CD4-positive, alpha-beta T cell treated with Interleukin-2 at 100 ng/mL for 4 hours (primary cell): ENCODE measurements at places on chromosomes 7 and 10.

- DNase-seq = no peak
Measured at GRCh38 chr10:87054373-87055295, 34.5 kb downstream of the FAM25A start.

DNA sequence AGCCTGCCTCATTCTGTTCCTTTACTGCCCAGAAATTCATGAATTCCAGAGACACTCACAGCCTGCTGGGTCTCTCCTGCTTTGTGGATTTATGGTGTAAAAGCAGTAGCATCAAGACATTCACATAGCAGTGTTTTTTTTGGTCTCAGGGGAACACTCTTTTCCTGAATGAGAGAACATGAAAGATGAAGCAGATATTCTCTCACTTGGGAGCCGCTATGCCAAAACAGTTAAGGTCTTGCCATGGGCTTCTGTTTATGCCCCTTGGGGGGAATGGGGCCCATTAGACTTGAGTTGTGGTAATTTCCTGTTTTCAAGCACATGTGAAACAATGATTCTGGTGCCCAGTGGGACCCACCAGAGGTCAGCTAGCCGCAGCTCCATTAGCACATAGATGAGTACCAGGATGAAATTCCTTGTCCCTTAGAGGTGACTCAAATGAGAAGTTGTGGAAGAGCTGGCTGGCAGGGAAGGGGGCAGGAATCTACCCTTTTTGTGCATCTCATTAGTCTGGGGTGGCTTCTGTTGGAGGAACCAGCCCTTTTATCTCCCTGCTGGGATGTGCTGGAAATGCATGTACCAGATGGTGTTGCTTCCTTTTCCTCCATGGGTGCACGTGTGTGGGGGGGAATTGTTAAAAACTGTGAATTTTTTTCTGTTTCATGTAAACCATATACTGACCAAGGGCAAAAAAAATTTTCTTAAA, 13.3 kb downstream of the BMPER start:
- no peak for DNase-seq

DNA sequence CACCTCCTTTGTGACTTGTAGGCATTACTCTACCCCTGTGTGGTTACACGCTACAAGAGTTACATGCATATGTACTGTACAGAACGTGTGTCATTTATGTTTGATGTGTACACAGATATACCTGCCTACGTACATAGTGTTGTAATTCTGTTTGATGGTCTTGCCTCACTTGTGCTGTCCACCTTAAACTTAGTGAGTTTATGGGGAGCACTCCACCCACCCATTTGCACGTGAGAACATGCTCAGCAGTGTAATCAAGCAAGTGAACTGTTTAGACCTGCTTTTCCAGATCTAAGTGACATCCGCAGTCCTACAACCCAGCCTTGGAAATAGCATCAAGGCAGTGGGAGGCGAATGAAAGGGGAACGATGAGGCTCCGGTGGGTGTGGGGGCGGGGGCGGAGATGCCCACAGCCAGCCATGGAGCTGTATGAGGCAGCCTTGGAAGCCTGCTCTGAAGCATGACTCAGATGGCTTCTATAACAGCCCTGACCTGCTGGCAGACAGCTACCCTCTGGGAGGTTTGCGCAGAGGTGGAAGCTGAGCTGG, 52.1 kb downstream of the SUFU start:
- no peak for DNase-seq

DNA sequence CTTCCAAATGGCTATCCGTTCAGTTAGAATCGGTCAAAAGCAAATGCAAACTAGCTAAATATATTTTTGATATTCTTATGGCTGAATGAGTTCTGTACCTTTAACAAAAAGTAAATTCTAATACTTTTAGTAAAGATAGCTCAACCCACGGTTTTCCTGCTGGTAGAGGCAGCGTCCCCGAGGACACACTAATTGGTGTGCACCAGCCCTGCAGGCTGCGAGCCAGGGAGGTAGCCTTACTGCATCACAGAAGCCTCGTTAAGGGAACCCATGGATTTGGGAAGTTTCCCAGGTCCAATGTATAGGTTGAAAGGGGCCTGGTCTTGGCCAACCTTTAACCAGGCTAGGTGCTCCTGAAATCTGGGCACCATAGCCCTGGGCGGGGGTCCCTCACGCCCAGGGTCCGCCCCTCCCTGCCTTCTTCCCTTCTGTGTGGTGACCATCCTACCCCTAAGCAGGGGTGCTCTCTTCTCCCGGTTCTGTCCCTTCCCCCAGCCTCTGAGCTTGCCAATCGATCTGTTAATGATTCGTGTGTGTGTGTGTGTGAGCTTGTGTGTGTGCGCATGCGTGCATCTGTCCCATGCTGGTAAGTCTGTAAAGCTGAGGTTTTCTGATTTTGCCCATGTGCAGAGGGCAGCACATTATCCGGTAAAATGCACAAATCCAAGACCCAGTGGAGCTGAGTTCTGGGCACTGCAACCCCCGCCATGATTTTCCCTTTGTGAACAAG, 191.7 kb downstream of the TCERG1L start:
- no peak for DNase-seq

DNA sequence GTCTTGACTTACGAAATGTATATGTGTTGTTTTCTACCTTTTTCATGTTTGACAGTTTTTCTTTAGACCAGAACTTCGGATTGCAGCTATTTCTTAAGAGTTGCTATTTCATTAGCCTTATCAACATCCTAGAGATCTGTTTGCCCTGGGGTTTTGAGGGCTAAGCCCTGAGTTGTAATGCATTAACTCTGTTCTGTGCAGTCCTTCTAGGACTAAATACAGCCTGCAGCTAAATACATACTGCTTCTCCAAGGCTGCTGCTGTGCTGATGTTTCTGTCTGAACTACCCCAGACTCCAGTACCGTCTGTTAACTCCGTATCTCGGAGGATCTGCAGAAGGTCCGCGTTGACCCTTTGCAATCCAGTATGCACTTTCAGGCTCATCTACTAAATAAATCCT, 26.5 kb downstream of the KIAA1217 start:
- no peak for DNase-seq

DNA sequence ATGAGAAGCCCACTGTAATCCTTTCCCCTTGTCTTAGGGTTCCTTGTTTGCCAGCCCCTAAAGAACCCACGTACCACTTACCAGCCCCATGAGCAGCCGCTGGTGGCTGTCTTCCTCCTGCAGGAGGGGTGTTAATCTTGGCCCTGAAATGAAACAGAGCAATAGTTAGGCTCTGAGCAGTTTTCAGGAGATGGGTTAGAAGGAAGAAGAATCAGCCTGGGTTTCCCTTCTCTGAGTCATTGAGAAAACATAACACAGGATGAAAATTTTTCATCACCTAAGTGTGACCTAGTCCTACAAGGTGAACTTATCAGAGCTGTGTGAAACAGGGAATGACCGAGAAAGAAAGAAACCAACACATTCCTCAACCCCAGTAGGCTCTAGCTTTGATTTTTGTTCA, 90.0 kb downstream of the GSAP start:
- no peak for DNase-seq

GRCh38 chr7:139739863-139740597, 37.8 kb downstream of the HIPK2 start:
- DNase-seq = no peak

DNA sequence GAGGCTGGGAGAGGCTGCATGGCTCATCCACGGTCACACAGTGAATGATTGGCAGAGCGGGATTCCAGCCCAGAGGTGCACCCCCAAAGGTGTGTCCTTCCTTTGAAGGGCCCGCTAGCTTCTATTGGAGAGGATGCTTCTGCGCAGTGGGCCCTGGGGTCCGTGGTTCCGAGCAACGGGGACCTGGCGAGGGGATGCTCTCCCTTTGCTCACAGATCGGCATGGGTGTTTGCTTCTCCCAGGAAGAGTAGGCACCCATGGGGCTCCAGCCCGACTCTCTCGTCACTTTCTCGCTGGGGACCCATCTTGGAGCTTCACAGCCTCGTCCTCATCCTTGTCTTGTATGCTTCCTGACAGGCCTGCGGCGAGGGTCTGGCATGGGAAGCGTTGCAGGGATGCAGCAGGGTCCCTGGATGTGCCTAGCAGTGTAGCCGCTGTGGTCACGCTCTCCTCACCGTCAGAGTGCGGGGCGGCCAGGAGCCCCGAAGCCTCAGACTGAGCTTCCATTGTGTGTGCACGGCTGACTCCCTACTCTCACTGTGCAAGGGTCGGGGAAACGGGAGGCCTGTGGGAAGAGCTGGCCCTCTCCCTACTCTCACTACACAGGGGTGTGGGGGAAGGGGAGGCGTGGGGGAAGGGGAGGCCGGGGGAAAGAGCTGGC, 538.5 kb upstream of the FOXK1 start:
- DNase-seq = no peak

- DNase-seq = no peak
Measured at GRCh38 chr10:132113206-132113605, 47.5 kb downstream of the JAKMIP3 start.

DNA sequence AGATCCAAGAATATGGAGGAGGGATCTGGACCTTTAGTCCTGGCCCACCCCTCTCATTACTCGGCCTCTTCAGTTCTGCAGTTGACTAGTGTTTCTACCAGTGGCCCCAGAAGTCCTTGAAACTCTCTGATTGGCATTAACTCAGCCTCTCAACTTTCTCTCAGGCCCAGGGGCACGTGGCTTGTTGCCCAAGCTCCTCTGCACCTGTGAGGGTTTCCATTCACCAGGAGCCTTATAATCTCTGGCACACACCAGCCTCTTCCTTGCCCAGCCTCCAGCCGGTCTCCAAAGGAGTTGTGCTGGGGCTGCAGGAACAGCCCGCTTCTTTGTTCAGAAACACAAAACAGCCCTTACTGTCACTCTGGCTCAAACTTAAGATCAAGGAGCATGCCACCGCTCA, 47.6 kb upstream of the ZPBP start:
- DNase-seq = no peak

- no peak for DNase-seq
Measured at GRCh38 chr7:32163896-32164295, 93.7 kb upstream of the PDE1C start.

DNA sequence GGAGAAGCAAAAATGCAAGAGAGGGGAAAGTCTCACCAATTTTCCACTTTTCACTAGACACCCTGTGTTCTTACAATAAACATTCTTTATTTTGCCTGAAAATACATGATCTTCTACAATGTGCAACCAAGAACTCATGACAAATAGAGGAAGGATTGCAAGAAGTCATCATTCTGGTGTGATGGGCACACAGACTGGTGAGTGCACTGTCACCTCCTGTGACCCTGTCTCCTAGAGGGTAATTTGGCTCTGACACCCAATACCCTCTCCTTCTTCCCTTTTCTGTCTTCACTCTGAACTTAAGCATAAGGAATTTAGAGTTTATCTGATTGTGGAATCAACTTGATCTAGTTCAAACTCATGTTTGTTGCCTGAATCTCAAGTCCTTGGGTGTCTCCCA, 153.7 kb downstream of the SH2D4B start:
- no peak for DNase-seq

DNA sequence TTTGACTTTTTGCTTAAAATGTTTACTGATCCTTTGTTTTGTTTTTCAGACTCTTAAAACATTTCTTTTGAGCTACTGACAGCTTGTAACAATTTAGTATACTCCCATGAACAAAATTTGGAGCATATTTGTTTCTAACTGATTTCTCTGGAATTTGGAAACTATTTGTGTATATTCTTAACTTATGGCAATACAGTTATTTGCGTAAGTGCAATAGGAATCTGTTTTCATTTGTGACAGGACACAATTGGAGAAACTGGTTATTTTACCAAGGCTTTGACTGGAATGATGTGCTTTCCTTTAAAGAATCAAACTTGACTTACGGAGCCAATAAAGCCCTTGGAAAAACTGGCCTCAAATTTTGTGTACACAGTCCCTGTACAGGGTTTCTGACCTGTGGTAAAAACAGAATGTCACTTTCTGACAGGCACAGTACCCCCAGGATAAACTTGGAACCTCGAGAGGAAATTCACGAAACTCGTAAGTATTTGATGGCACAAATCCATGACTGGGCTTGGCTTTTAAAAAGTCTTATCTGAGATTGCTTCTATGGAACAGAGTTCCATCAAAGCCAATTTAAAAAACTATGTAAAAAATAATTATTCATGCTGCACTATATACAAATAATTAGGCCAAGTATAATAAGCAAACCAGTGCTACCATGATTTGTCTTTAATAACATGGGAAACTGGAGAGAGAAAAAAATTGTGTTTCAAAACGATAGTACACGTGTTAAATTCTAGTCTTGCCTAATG, 70.4 kb downstream of the ST8SIA6 start:
- no peak for DNase-seq

DNA sequence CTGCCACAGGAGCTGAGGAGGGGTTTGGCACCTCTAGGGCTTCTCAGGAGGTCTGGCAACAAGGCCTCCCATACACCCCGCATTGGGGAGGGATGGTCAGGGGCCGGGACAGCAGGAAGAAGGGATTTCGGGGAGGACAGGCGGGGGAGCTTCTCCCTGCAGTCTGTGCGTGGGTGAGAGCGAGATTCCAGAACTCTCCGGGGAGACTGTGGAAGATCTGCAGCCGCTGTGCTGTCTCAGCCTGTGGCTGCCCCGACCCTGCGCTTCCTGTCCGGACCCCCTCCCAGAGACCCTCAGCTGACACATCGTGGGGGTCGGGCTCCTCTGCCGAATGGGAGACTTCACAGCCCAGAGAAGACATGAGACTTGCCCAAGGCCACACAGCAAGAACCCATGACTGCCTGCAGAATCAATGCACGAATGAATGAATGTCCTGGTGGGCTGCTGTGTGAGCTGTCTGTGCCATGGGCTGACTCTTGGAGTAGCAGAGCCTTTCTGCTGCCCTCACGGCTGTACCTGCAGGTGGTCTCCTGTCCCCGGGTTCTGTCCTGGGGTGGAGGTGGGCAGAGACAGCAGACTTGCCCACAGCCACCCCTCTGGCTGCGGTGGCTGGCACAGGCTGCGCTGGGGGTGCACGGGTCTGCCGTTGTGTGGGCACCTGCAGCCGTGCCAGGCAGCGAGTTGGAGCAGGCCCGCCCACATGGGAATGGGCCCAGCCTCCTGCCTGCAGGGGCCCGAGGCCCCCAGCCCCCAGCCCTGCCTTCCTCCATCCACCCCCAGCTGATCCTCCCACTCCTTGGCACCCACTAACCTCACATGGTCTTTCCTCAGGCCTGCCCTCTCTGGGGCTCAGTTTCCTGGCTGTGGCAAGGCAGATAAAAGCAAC, 16.3 kb upstream of the LFNG start:
- no peak for DNase-seq

DNA sequence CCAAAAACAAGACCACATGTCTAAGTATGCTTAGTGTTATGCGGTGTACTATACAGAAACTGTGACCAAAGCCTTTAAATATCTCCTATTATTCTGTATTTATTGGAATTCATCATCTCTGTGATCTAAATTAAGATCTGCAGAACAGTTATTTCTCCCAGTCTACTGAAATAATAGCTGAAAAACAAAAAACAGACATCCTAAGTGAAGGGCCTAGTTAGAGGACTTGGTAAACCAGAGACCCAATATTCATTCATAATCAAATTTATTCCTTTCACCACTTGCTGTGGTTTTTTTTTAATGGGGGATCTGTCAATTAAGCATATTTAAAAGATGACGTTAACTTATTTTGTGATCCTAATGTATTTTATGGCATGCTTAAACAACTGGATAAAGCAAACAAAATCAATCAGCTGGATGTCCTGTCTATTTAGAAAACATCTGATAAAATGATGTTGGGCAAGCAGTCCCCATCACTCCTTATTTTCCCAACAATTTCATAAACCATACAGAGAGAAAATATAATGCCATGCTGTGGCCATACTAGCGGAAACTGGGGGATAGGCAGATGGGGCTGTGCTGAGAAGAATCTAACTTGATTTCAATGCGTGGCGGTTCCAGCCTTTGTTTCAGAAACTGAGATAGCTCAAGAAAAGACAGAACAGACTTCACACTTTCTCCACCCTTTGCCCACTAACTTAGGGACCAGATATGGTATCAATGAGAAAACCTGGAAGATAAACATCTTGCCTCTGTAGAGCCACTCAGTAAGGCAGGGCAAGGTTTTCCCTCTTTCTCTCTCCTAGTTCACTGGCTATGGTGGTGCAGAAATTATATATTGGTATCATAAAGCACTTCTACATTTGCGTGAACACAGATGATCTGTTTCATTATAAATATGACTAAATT, 32.9 kb downstream of the ICA1 start:
- no peak for DNase-seq
